NCI-H510A (cell line): ENCODE measurements at places on chromosomes 12 and 14.

DNA sequence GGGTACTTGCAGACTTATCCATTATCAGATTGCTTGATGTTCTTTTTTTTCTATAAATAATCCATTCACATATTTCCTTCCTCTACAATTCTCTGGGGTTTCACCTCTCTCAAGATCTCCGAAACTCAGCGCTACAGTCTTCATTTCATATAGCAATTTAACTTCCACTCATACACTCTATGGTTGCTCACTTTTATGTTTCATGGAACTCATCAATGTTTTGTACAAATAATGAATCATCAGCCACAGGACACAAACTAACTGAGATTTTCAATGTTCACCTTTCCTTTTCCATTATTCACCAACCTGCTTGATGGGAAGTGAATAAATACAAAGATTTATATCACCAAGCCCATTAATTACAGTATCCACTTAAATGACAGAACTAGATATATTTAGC lies 534.7 kb downstream of the LRFN5 start:
- DNase-seq = no peak

DNA sequence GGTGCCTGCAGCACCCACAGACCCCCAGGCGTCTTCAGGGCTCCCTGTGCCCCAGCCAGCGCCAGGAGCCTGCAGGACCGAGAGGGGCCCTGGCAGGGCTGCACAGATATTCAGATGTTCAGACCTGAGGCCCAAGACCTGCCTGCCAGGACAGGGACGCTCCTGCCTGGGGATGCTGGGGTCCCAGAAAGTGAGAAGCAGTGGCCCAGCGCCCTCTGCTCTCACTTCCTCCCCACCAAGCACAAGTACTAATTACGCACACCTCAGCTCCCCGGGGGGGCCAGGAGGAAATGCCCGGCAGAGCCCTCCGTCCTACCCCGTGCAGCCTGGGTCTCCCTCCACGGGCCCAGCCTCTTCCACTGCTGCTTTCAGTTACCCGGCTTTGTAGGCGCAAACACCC lies 28.8 kb upstream of the INF2 start:
- no peak for DNase-seq

GRCh38 chr12:49533331-49533730 lies 5.5 kb upstream of the KCNH3 start:
- DNase-seq = no peak

DNA sequence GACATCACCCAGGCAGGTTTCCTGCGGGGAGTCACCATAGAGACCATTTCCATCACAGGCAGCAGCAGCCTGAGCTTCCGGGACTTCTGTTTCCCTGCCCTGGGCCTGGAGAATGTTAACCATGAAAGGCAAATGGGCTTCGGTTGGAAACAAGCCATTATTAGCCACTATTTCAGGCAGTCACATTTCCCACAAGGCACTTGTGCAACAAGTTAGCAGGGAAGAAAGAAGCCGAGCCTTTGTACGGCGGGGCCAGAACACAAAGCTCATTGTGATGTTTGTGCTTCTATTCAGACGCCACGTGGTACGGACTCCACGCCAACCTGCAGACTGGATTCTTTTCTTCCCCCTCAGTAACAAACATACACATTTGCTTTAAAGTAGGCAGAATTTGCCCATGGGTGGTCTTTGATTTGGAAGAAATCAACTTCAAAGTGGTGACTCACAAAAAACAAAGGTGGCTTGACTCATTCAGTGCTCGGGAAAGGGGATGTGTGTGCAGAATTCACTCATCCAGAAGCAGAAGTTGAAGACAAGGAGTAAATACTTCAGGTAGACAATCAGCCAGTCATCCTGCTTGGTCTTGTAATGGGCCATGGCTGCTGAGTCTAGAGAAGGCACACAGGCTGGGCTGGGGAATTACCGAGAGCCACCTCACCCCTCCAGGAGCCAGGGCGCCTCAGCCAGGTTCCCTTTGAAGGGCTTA lies 154.2 kb upstream of the PRMT8 start:
- no peak for DNase-seq

DNA sequence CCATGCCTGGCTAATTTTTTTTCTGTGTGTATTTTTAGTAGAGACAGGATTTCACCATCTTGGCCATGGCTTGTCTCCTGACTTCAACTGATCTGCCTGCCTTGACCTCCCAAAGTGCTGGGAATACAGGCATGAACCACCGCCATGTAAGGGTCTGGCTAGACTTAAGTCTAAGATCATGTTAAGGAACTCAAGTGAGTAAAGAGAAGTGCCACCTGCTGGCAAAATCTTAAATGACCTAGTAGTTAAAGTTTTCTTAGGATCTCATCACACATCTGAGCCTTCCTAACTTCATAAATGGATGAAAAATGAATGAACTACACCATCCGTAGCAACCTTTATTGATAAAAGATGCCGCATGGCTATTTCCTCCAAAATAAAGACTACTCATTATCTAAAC lies 1.7 kb upstream of the C12orf56 start:
- no peak for DNase-seq

GRCh38 chr12:108214486-108214885 lies 85.4 kb downstream of the WSCD2 start:
- DNase-seq = no peak

DNA sequence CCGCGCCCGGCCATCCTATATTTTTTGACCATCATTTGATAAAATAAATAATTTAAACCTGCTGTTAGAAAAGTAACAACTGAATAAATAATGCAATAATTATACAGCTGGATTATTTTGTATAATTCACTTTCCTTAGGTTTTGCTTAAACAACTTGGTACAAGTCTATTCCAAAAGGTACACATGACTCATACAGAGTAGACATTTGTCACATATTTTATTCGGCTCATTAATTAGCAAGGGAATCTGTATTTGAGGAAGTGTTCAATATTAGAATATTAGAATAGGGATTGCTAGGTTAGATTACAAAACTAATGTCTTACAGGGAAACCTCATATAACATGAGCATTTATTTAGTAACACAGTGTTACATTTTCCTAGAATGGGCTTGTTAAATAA lies 48.7 kb downstream of the ATP2A2 start:
- no peak for DNase-seq

DNA sequence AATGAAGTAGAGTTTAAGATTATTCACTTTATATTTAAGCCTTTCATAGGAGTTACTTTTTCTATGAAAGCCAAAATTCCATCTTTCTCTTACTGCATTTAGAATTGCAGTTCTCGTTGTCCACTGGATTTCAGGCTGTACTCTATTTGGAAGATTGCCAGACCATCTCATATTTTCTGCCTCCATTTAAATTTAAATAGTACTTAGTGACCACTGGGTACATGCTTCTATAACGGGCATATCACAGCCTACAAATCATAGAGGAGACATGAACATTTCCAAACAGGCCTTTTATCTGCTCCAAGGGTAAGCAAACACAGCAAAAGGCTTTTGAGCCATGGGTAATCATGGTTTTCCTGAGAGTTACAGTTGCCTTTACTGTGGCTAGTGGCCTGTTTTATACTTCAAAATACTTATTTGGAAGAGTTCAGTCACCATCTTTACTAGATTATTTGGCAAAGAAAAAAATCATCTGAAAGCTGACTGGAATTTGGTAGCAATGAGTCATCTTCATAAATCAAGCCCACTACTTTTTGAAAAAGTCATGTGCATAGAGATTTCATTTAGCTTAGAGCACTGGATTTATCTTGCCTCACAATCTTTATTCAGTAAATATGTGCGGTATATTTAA lies 15.7 kb downstream of the ANO6 start:
- no peak for DNase-seq

DNA sequence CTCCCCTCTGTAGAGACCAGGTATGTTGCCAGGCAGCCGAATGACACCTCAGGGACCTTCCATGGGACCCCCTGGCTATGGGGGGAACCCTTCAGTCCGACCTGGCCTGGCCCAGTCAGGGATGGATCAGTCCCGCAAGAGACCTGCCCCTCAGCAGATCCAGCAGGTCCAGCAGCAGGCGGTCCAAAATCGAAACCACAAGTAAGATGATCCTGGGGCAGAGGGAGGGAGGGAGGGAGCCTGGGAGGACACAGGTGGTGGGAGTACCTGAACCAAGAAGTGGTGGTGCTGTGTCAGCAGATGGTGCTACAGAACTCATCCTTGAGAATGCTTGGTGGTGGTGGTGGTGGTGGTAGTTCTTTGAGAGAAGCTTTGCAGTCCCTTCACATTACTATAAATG lies 1.0 kb downstream of the SMARCD1 start:
- DNase-seq = no peak

DNA sequence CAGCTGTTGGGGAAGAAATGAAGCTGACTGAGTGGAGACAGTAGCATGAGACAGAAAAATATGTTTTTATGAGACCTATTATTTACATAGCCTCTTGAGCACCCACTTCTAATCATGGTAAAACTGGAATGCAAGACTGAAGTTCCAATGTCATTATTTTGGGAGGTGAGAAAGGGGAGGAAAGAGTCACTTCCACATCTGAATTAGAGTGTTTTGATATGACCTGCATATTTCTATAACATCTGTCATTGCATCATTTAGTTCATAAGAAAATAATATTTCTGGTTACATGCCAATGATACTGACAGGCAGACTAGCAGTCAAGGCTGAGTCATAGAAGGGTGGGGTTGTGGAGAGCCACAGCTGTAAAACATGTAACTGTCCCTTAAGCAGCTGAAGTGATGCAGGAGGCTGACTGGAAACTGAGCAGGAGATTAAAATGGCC lies 26.7 kb downstream of the NTN4 start:
- DNase-seq = peak; percentile 11

GRCh38 chr12:12272869-12273268 lies 6.0 kb upstream of the LRP6 start:
- DNase-seq = no peak

DNA sequence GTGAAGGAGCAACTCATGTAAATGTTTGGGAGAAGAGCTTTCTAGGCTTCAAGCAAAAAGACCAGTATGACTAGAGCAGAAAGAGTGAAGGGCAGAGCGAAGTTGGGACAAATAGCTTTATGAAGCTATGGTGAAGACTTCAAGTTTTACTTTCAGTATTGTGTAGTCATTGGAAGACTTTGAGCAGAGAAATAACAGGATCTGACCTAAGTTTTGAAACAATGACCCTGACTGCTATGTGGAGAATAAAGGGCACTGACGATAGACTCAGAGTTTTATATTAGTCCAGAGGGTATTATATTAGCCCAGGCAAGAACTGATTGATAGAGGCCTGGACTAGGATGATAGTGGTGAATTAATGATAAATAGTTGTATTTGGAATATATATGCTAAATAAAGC lies 187.3 kb downstream of the KTN1 start:
- no peak for DNase-seq

- no peak for DNase-seq
Observed at GRCh38 chr12:66971816-66972215, 292.9 kb upstream of the GRIP1 start.
